ENCODE measurements at places on chromosomes 1 and 21. TPM values are rescaled to one million over a fixed set of nuclear protein-coding genes. Genes with fewer than 3 reads are reported as not detected.
A peak's percentile ranks its signal among the peaks of the same experiment; 100 is the strongest.

The TNFRSF8 gene
- not detected for total RNA-seq

The S100A14 gene
- total RNA-seq = 624 TPM

The TOR1AIP2 gene
- total RNA-seq = 94.7 TPM

The THEM5 gene
- total RNA-seq = not detected

The TEX38 gene
- not detected for total RNA-seq

The ERG gene
- total RNA-seq = not detected

The LCE1D gene
- total RNA-seq = not detected

The IGSF9 gene
- total RNA-seq = 19.6 TPM

The KNCN gene
- not detected for total RNA-seq

The DEPDC1 gene
- total RNA-seq = 19.9 TPM

GRCh38 chr1:208747979-208748378 is 503.8 kb upstream of the PLXNA2 start:
- H3K36me3 ChIP-seq = no peaks in the 10 kb centered on the region
- H3K4me1 ChIP-seq = no peaks in the 10 kb centered on the region
- H3K4me3 ChIP-seq = no peak overlapping the region
- H3K27me3 ChIP-seq = no peaks in the 10 kb centered on the region

DNA sequence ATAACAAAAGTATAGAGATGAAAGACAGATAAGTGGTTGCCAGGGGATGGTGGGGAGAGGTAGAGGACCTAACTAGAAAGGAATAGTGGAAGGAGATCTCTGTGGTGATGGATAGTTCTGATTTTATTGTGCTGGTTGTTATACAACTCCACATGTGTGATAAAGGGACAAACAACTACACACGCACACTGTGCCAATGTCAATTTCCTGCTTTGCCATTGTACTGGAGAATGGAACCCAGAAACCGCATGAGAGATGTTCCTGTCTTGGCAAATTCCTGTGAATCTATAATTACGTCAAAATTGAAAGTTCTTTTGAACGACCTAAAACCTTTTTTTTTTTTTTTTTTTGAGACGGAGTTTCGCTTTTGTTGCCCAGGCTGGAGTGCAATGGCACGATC is 11.0 kb downstream of the TNFRSF9 start:
- H3K4me1 ChIP-seq = no peaks in the 10 kb centered on the region
- no peak for DNase-seq
- no peak overlapping the region for H3K27ac ChIP-seq
- H3K27me3 ChIP-seq = no peaks in the 10 kb centered on the region
- no peak overlapping the region for H3K4me3 ChIP-seq
- H3K36me3 ChIP-seq = no peaks in the 10 kb centered on the region

DNA sequence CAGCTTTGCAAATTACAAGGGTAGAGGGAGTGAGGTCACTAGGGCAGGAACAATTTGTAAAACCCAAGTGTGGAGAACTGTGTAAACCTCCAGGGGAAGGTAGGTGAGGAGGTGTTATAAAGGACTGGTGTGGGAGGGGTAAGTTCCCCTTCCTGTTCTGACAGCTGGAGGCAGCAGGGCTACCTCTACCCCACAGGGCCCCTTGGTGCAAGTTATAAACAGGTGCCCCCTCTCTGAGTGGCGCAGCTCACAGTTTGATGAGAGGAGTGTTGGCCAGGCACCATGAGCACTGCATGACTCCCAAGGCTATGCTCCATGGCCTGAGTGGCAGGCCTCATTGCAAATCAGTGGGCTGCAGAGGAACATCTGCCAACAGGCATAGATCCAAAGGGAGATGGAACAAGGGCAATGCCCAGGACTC is 41.0 kb downstream of the MFSD2A start:
- no peak overlapping the region for H3K4me3 ChIP-seq
- no peak for DNase-seq
- no peak overlapping the region for H3K27ac ChIP-seq
- no peaks in the 10 kb centered on the region for H3K4me1 ChIP-seq
- no peaks in the 10 kb centered on the region for H3K36me3 ChIP-seq
- no peaks in the 10 kb centered on the region for H3K27me3 ChIP-seq

DNA sequence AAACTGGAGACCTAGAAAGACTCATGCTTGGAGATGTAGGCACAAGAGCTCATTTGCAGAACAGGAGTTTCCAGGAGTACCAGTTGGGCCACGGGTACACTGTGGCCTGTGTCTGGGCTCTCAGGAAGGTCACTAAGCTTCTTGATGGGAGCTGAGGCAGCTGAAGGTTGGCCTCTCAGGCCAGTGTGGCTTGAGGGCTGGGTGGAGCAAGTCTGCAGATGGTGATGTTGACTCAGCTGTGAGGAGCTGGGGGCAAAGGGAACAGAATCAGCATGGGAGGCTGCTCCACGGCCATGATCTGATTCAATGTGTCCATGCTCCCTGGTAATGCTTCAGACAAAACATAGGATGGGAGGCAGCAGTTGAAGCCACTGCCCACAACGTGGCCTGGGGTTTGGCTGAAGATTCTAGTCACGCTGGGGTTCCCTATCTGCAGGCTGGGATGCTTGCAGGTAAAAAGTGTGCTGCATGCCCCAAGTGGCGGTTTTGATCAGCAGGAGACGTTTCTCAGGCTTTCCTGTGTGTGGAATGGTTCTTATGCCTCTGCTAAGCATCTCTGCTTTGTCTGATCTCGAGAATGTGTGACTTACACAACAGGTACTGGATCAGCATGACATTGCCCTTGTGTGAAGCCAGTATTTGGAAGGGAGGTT is 15.4 kb upstream of the TENT5C start:
- no peaks in the 10 kb centered on the region for H3K27me3 ChIP-seq
- H3K4me3 ChIP-seq = no peak overlapping the region
- DNase-seq = no peak
- peaks cover 10% of the 10 kb centered on the region for H3K4me1 ChIP-seq
- H3K36me3 ChIP-seq = no peaks in the 10 kb centered on the region

- H3K4me3 ChIP-seq = no peak overlapping the region
- no peaks in the 10 kb centered on the region for H3K27me3 ChIP-seq
- no peak overlapping the region for H3K27ac ChIP-seq
- DNase-seq = no peak
- H3K4me1 ChIP-seq = peaks cover 28% of the 10 kb centered on the region
- no peaks in the 10 kb centered on the region for H3K36me3 ChIP-seq
Measured at GRCh38 chr21:43271452-43272020, 102.7 kb downstream of the CRYAA start.

DNA sequence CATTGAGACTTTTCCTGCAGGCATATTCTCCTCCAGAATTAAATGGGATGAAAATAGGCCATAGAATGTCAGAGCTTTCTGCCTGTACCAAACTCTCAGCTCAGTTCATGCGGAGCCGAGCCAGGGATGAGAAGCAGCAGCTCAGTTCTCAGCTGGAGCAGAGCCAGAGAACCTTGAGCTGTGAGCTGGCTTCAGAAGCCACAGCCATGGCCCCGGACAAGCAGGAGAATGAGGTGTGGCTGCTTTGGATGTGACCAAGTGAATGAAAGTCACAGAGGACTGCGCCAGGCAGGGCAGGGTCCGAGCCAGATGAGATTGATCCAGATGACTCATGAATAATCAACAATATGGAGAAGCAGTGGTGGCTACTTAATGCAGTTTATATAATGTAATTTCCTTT is 633.8 kb downstream of the NCAM2 start:
- no peaks in the 10 kb centered on the region for H3K36me3 ChIP-seq
- no peaks in the 10 kb centered on the region for H3K4me1 ChIP-seq
- DNase-seq = no peak
- H3K27me3 ChIP-seq = no peaks in the 10 kb centered on the region
- H3K4me3 ChIP-seq = no peak overlapping the region

- H3K4me3 ChIP-seq = no peak overlapping the region
- peak overlapping the region; percentile 35 for H3K27ac ChIP-seq
- no peaks in the 10 kb centered on the region for H3K27me3 ChIP-seq
- peaks cover 22% of the 10 kb centered on the region for H3K4me1 ChIP-seq
- DNase-seq = no peak
Measured at GRCh38 chr1:115534106-115534505, 107.7 kb upstream of the VANGL1 start.

GRCh38 chr1:236692128-236692527 is 5.8 kb downstream of the ACTN2 start:
- H3K36me3 ChIP-seq = no peaks in the 10 kb centered on the region
- H3K4me1 ChIP-seq = no peaks in the 10 kb centered on the region
- H3K27me3 ChIP-seq = no peaks in the 10 kb centered on the region
- DNase-seq = no peak
- no peak overlapping the region for H3K27ac ChIP-seq

DNA sequence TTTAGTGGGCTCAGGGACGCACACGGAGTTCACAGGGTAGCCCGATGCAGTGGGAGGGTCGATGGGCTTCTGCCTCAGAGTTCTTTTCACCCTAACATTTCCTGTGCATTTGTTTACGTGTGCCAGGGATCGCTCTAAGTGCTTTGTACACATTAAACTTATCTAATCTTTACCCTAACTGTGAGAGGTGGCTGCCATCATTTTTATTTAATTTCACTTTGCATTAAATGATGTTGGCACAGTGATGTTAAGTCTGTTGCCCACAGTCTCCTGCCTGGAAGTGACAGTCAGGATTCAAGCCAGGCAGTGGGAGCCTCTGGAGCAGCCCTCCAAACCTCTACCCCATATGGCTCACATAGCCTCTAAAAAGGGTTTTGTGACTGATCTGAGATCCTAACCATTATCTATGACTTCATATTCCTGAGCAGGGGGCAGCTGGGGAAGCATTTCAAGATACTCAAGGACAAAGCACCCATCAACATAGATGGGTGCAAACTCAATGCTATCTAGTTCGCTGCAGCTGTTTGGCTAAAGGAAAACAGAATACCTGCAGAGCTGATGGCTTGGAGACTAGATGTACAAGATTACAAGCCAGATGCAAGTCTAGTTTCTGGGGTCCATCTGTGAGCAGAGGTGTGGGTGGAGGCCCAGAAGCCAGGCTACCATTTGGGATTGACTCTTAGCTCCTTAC is 303.8 kb downstream of the DISC1 start:
- no peaks in the 10 kb centered on the region for H3K36me3 ChIP-seq
- peaks cover 6% of the 10 kb centered on the region for H3K4me1 ChIP-seq
- no peak for DNase-seq
- no peak overlapping the region for H3K4me3 ChIP-seq

DNA sequence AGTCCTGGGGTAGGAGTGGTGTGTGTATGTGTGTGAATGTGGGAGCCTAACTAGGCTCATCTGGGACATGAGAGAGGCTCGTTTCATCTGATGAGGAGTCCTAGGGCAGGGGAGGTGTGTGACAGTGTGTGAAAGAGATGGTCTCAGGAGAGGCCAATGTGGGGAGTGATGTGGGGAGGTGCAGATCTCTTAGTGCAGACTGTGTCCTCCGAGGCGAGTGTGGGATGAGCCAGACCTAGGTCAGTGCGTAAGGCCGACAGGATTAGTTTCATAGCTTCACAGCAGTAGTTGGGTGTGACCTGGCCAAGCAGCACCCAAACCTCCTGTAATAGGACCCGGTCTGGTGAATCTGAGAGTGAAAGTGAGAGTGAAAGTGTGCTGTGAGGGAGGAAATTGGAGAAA is 94.7 kb downstream of the LIPI start:
- H3K27me3 ChIP-seq = no peaks in the 10 kb centered on the region
- H3K4me1 ChIP-seq = 0 out of 2 replicates have a peak, but pooled peaks cover 8% of the 10 kb centered on the region
- no peak for DNase-seq
- no peaks in the 10 kb centered on the region for H3K36me3 ChIP-seq
- no peak overlapping the region for H3K27ac ChIP-seq

GRCh38 chr1:217088011-217088410 is 364.8 kb upstream of the ESRRG start:
- no peak for DNase-seq
- peaks cover 3% of the 10 kb centered on the region for H3K4me1 ChIP-seq
- H3K27me3 ChIP-seq = no peaks in the 10 kb centered on the region
- H3K36me3 ChIP-seq = no peaks in the 10 kb centered on the region
- no peak overlapping the region for H3K27ac ChIP-seq

- no peak overlapping the region for H3K4me3 ChIP-seq
- H3K27ac ChIP-seq = no peak overlapping the region
- DNase-seq = no peak
Measured at GRCh38 chr1:29365906-29366670, 129.8 kb downstream of the PTPRU start.

- no peak for DNase-seq
- no peaks in the 10 kb centered on the region for H3K27me3 ChIP-seq
- no peaks in the 10 kb centered on the region for H3K36me3 ChIP-seq
- no peak overlapping the region for H3K27ac ChIP-seq
- H3K4me1 ChIP-seq = no peaks in the 10 kb centered on the region
Measured at GRCh38 chr1:24964811-24965570, 34.9 kb upstream of the RUNX3 start.

DNA sequence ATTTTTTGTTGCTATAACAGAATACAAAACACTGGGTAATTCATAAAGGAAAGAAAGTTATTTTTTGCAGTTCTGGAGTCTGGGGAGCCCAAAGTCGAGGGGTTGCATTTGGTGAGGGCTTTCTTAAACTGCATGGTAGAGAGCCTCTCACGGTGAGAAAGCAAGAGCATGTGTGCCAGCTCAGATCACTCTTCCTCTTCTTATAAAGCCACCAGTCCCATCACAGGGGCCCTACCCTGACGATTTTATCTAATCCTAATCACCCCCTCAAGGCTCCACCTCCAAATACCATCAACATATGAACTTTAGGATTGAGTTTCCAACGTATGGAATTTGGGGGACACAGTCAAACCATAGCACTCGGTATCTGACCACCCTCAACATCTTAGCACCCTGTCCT is 1.0 kb upstream of the STRIP1 start:
- no peaks in the 10 kb centered on the region for H3K4me1 ChIP-seq
- no peaks in the 10 kb centered on the region for H3K27me3 ChIP-seq
- peak overlapping the region; percentile 90 for H3K27ac ChIP-seq
- no peaks in the 10 kb centered on the region for H3K36me3 ChIP-seq
- no peak for DNase-seq

DNA sequence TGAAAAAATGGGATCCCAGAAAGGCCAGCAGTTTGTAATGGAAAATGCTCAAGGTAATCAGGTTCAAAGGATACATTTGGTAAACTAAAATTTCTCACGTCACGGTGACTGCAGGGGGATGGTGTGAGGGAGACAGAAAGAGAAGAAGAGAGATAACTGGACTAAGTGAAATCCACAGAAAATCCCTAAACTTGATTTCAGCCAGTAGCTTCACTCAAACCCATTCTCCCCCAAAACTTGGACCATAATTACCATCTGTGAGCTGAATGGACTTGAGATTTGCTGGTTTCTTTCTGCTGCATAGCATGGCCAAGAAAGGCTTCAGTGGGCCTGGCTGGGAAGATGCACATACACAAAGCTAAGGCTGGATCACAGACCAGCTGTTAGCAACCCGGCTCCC is 155.4 kb upstream of the LMO4 start:
- DNase-seq = no peak
- H3K36me3 ChIP-seq = no peaks in the 10 kb centered on the region
- H3K4me1 ChIP-seq = no peaks in the 10 kb centered on the region
- no peak overlapping the region for H3K4me3 ChIP-seq
- H3K27me3 ChIP-seq = no peaks in the 10 kb centered on the region

- peaks cover 40% of the 10 kb centered on the region for H3K4me1 ChIP-seq
- H3K27ac ChIP-seq = peak overlapping the region; percentile 68
- no peak overlapping the region for H3K4me3 ChIP-seq
- H3K36me3 ChIP-seq = no peaks in the 10 kb centered on the region
Measured at GRCh38 chr21:41761211-41761933, 5.5 kb downstream of the RIPK4 start.

- no peaks in the 10 kb centered on the region for H3K27me3 ChIP-seq
- DNase-seq = peak; percentile 51
- H3K36me3 ChIP-seq = no peaks in the 10 kb centered on the region
- peaks cover 15% of the 10 kb centered on the region for H3K4me1 ChIP-seq
- no peak overlapping the region for H3K27ac ChIP-seq
Measured at GRCh38 chr1:165143437-165144065, 213.0 kb downstream of the LMX1A start.

Measured in Caco-2 (cell line).